ENCODE measurements at places on chromosomes 7 and 10.

- no peak for DNase-seq
These were observed 51.2 kb upstream of the RELN start for GRCh38 chr7:104040666-104041065.

DNA sequence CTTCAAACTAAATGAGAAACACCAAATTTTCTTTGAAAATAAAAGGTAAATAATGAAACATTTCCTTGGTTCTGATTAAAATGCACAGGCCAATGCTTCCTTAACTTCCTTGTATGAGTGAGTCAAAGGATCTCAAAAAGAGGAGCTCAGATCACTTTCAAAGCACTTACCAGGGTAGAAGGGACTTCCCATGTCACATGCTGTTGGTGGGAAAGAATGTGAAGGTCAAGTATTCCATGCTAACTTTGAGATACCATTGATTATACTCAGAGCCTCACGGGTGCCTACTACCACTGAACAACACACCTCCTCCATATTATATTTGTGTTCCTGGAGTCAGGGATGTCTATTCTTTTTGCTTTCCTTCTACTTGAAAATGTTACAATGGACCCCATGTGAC lies 233.5 kb upstream of the KIAA1217 start:
- DNase-seq = no peak

- DNase-seq = no peak
These were observed 33.3 kb downstream of the MTERF1 start for GRCh38 chr7:91847231-91847630.

GRCh38 chr10:36141856-36142560 lies 499.9 kb upstream of the FZD8 start:
- no peak for DNase-seq

GRCh38 chr10:113506476-113506875 lies 46.4 kb upstream of the HABP2 start:
- no peak for DNase-seq

- DNase-seq = no peak
These were observed 23.8 kb upstream of the STN1 start for GRCh38 chr10:103941801-103942200.

All from NCI-H1417 treated with DMSO at 0.1 percent for 48 hours (cell line).